ENCODE measurements at places on chromosomes 12 and 14.

DNA sequence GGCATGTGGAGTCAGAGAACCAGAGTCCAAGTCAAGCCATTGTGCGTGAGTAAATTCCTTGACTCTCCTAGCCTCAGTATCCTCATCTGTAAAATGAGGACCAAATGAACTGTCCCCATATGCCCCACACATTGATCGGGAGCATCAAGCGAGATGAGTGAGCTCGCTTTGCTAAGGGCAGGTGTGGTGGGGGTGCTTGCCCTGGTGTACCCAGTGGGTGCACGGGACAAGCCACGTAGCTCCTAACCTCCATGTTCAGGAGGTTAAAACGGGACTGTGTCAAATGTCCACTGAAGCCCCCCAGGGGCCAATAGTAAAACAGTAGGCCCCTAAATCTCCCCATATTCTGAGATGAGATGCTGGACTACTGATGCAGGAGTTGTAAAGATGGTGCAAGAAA, 60.9 kb downstream of the SERPINA3 start:
- no peak for DNase-seq

- DNase-seq: no peak
Measured at GRCh38 chr14:60981633-60982455, 799 bp downstream of the SLC38A6 start.

GRCh38 chr12:28879379-28879778, 269.7 kb upstream of the FAR2 start:
- DNase-seq: no peak

DNA sequence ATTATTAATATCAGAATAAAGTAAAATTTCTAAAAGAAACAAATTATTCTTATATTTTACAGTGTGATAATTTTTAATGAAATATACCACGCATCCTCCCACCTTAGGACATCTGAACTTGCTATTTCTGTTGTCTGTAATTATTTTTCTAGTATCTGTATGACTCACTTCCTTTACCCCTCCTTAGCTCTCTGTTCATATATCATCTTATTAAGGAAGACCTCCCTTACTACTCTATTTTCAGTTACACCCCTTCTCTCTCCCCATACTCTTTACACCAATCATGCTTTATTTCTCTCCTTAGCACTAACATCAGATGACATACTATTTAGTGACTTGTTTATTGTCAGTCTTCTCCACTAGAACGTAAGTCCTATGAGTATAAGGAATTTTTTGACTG, 34.2 kb upstream of the C12orf50 start:
- no peak for DNase-seq

- no peak for DNase-seq
Measured at GRCh38 chr12:31234053-31234840, 91.7 kb downstream of the SINHCAF start.

GRCh38 chr12:47997321-47997720, 7.0 kb downstream of the COL2A1 start:
- DNase-seq: no peak
